ENCODE measurements at places on chromosomes 16 and 17.

DNA sequence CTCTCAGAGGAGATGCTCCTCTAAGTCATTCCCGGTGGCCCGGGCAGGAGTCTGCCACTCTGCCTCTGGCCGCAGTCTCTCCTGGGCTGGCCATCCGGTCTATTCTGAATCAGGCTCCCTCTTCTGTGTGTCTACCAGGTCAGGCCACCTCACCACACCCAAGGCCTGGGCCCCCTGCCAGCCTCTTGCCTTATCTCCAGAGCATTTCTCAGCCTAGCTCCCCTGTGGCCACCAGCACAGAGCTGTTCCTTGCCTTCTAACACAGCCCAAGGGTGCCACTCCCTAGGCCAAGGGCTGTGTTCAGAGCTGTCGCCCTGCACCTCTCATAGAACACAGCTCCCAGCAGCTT lies 55.3 kb downstream of the MYO18A start:
- DNase-seq: no peak

GRCh38 chr16:25109643-25110042 lies 1.9 kb upstream of the LCMT1 start:
- peak; percentile 98 for DNase-seq

DNA sequence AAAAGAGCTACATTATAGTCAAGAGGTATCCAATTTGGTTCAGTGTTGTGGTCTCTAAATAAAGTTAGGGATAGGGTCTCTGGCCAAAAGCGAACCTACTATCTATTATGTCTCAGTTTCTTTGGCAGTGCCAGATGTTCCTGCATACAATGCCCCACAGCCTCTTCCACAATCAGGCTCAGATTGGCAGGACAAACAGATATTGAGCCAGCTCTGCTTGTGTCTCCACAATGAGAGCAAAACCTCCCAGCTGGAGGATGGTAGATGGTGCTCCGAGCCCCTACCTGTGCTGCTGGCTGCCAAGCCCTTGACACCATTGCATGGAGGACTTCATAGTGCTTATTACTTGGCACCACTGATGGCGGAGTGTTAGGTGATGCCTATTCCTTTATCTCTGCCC lies 19.7 kb downstream of the PHAF1 start:
- DNase-seq: no peak

GRCh38 chr17:1834380-1835149 lies 4.8 kb downstream of the RPA1 start:
- no peak for DNase-seq

DNA sequence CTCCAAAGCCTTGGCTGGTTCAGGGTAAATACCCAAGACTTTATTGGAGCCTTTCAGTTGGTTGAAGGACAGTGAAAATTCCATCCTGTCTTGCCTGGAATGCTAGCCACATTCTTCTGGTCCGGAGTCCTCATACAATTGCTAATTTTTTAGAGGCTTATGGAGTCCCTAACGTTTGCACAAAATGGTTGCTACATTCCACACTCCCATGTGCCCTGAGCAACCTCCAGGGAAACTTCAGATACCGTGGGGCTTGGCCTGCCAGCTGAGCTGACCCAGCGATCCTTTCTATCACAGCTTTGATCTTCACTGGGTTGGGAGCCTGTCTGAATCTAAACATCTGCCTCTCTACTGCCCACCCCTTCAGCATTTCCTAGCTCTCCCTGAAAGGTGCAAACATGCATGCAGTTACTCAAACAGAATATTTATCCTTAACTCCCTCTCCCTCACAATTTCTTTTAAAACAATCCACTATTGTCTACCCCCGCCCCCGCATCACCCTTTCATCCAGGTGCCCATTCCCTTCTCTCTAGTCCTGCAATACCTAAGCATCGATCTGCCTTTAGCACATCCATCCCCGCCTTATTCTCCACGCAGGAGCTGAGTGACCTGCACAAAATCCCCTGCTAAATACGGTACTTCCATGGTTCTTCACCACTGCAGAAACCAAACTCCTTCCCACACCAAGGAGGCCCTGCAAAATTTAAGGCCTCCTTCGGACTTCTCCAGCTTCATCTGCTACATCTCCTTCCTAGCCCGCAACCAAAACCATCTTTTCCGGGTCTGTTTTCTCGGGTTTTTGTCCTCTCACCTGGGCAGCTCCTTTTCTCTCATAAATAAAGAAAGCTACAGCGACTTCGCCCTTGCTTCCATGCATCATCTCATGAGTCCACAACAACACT lies 810 bp upstream of the GAN start:
- peak; percentile 31 for DNase-seq

GRCh38 chr17:79010304-79010646 lies 711 bp upstream of the CANT1 start:
- DNase-seq: no peak

DNA sequence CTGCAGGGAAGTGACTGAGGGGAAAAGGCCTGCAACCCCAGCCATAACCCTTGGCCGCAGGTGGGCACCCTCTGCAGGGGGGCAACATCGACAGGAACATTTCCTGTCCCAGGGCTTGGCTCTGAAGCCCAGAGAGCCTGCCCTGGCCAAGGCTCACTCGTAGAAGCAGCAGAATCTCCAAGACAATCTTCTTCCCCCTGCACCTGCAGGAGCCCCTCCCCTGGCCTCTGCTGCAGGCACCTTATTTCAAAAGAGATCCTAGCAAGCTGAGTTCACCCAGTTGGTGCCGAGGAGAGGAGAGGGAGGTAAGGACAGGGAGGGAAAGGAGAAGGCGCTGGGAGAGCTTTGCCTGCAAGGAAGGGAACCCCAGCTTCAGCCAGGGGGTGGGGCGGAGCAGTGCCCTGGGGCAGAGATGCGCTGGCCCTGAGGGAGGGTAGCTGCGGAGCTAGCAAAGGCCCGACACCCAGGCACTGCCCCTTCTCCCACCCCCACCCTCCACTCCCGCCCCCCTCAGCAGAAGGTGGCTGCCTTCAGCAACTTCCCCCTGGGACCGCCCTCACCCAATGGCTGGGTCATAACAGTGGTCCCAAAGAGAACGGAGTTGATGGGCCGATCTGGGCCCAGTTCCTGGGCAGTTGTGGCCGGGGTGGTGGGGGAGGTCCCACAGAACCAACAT lies 104.3 kb upstream of the TNRC6C start:
- no peak for DNase-seq

DNA sequence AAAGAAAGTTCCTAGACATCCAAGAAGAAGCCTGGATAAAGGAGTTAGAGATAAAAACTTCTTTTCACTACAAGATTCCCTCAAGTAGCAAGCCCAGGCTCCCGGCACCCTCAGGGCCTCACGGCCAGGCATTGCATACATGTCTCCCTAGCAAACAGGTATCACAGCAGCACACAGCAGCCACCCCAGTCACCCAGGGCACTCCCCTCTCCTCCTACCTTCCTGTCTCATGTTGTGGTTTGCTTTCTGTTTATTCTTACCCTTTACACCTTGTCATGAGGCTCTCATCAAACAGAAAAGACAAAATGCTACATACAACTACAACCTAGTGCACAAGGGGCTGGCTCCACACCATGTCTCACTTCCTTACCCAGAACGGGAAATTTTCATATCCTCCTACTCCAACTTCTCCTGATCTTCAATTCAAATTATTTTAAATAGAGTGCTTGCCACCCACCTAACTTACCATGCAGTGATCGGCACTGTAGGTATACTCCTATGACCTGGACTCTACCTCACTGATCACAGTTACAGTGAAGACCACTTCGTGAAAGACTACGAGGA lies 42.7 kb downstream of the XPO6 start:
- no peak for DNase-seq

- DNase-seq: no peak
Measured at GRCh38 chr16:57385083-57385482, 12.8 kb downstream of the CX3CL1 start.

GRCh38 chr17:32488604-32489180 lies 1.9 kb downstream of the CDK5R1 start:
- no peak for DNase-seq

- DNase-seq: no peak
Measured at GRCh38 chr16:30115238-30115637, 1.9 kb upstream of the GDPD3 start.

GRCh38 chr16:22885951-22886350 lies 72.0 kb downstream of the HS3ST2 start:
- DNase-seq: no peak

- peak; percentile 74 for DNase-seq
Measured at GRCh38 chr17:56099649-56100048, 53.6 kb upstream of the ANKFN1 start.

DNA sequence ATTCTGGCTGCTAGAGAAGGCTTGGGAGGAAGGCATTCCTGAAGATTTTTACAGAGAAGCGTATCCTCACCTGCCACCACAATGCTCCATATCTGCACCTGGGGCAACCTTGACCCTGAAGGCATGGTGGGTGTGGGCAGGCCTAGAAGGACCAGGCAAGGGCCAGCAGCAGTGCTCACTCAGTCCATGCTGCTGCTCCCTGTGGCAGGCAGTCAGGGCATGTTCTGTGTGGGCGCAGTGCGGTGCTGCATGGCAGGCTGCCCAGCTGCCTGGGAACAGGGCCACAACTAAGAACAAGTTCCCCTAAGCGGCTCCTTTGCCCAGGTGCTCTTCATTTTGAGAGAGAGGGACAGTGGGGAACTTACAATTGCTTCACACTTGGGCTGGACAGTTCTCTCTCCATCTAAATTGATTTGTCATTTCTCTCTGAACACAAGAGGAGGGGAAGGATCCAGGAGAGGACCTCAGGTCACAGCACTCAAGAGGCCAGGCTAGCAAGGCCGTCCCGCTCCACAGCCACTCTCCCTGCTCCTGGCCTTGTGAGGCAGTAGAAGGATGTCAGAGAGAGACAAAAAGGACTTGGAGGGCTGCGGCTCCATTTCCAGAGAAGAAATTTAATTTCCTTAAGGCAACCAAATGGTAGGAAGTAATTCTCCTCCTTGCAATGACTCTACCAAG lies 158.8 kb downstream of the AATF start:
- DNase-seq: no peak

GRCh38 chr16:72878301-72879269 lies 169.3 kb downstream of the ZFHX3 start:
- DNase-seq: peak; percentile 70

DNA sequence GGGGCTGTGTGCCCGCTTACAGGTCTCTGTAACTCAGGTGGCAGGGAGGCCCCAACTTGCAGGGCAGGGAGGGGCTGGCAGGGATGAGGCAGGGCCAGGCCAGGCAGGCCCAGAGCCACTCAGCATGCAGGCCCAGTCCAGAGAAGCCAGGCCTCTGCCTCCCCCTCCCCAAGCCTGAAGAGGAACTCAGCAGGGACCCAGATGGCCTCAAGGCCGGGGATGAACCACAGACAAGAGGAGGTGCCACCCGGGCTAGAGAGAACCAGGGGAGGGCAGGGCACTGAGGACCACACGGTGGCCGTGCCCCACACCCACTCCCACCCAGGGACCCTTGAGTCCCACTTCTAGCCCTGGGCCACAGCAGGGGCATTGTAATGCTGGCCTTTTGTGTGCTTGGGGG lies 29.8 kb upstream of the EIF1 start:
- no peak for DNase-seq

- DNase-seq: no peak
Measured at GRCh38 chr16:74770831-74771526, 3.6 kb downstream of the FA2H start.

DNA sequence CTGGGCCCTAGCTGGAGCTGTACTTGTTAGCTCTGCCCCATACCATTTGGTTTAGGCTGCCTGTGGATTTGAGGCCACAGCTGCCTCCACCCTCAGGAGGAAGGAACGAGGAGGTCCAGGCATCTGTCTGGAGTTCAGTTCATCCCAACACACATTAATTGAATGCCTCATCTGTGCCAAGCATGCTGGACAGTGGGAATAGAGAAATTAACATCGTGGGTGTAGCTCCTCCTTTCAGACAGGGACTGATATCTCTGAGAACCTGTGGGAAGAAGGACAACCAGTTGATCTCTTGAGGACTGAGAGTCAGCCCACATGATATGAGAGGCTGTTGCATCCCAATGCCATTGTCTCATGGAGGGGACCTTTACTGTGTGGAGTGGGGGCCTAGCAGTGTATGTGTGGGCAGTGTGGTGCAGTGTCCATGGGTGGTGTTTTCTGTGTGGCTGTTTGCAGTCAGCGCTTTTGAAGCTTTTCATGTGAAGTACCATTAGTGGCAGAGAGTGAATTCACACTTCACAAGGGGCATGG lies 29.4 kb upstream of the DDX52 start:
- DNase-seq: peak; percentile 23

DNA sequence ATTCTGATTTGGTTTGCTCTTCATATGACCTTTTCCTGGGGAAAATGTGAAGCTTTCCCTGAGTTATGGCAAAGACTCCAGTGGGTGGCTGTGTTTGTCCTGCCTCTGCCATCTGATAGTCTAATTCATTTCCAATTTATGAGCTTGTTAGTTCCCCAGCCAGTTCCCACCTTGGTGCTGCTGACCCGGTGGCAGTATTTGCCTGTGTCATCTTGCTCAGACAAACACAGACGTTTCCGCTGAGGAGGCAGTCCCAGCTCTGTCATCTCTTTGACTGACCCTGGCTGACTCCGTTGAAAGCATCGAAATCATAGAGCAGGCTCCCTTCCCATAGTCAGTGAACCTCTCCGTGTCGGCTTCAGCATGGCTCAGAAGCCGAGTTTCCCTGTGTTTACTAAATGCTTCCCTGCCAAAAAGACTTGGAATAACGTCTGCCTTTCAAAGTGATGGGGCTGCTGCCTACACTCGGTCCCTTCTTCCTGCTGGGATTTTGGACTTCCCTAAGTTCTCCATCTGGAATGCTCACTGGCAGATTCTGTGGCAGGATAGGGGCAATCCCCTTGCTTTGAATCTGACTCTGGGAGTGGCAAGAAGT lies 538.3 kb downstream of the NPIPA7 start:
- DNase-seq: no peak

DNA sequence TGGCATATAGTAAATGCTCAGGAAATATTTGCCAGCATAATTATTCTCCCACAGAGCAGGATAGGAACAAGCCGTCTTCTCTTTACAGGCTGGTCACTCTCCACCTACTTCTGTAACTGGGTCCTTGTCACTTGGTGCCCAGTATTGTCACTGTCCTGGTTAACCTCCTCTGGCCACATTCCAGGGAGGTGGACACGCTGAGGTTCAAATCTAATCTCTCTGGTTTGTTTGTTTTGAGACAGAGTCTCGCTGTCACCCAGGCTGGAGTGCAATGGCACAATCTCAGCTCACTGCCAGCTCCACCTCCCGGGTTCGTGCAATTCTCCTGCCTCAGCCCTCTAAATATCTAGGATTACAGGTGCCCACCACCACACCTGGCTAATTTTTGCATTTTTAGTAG lies 15.6 kb downstream of the SBK1 start:
- DNase-seq: no peak

DNA sequence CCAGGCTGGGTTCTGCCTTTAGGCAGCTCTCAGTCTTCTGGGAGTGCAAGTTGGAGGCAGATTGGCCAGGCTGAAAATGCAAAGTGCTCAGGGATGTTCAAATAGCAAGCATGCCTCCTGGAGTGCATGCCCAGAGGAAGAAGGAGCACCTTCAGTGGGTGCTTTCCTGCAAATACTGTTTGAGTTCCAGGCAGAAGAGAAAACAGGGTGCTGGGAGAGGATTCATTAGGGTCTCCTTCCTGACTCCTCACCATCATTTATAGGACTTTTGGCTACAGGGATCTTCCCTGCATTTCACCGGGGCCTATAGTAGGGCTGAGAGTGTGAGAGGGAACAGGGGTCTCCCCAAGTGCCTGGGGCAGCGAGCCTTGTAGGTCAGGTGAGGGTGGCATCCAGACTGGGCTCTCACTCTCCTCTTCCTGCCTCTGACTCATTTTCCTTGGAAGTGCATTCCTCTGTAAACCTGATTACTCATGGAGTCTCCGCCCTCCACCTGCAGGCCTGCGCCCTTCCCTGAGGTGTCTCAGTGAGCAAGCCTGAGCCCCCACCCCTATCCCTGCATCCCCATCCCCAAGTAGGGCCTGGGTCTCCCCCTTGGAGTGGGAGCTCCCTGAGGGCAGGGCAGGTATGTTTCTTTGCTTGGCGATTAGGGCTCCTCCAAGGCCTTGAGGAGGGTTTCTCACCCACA lies 17.1 kb upstream of the TNS4 start:
- DNase-seq: peak; percentile 30

- DNase-seq: no peak
Measured at GRCh38 chr16:86554599-86554916, 477 bp downstream of the MTHFSD start.

Data from HFFc6 (cell line).